ENCODE measurements at places on chromosomes 12 and 14.

DNA sequence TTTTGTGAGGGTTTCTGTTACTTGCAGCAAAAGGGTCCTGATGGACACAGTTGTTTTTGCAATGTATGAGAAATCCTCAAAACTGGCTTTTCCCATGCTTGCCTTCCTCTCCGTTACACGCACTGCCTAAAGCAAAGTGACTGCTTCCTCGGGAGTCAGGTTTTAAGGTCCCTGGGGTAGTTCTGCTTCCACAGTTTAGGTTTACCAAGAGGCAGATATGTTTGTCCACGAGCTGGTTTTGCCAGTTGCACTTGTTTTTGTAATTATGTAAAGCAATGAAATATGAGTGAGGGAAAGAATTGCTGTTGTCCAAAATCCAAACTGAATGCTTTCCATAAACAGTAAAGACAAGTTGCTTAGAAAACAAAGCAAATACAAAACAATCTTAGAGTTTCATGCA, 290.7 kb upstream of the AMIGO2 start:
- DNase-seq = no peak

DNA sequence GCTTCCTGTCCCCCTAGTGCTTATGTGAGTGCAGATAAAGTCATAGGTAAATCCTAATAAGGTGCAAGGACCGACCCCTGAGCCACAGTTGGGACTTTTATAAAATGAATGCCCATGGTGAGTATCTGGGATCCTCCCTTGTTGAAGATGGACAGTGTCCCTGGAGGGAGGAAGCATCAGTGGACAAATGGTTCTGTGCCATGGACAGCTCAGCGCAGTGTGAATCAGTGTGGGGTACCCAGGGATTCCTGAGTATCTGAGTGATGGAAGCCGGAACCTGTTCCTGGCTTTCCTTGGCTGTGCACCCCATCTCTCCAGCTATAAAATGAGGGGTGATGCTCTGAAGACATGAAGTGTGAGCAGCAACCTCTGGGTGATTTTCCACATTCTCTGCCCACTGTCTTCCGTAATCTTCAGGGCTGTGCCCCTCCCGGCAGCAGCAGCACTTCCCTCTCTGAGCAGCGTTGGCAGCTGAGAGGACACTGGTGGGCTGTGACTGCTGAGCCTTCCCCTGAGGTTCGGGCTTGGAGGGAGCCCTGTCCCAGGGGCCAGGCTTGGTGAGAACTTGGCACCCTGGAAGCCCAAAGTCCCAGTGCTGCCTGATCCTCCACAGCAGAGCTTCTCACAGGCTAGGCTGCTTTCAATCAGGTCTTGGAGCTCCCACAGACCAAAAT, 25.0 kb downstream of the VCPKMT start:
- no peak for DNase-seq

DNA sequence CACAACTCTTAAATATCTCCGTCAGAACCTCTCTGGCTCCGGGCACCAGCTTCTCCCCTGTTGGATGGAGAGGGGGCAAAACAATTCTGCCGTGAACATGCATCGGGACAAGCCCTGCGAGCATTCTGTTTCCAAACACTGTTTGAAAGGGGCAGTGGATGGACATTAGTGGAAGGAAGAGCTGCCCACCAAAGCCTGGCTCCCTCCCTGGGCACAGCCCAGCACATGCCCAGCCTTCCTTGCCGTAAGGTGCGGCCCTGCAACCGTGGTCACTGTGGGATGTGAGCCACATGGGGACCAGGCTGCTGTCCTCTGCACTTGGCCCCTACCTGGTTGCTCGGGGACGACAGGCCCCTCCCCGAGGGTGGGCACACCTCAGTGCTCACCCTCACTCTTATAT, 54.0 kb downstream of the TRAFD1 start:
- no peak for DNase-seq

- DNase-seq = no peak
Measured at GRCh38 chr12:131834798-131835615, 6.8 kb downstream of the MMP17 start.

GRCh38 chr14:71734885-71735284, 197.3 kb upstream of the RGS6 start:
- DNase-seq = no peak

- no peak for DNase-seq
Measured at GRCh38 chr12:122413516-122414404, 8.7 kb downstream of the CLIP1 start.

GRCh38 chr14:62409169-62409568, 636.1 kb downstream of the KCNH5 start:
- DNase-seq = no peak

DNA sequence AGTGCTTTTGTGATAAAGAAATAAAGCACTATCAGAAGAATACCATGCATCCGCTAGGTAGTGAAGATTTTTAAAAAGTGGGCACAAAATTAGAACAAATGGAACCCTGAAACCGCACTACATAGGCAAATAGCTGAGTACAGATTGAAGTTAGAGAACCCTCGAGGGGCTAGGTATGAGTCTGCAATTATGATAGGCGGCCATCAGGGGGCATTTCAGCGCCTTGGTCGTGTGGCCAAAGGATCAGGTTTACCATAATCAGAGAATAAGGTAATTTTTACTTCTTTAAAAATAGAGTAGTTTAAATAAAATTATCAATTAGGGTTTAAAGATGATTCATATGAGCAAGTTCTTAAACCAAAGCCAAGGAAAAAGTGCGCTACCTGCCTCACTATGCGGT, 129.8 kb downstream of the TMX1 start:
- DNase-seq = no peak

DNA sequence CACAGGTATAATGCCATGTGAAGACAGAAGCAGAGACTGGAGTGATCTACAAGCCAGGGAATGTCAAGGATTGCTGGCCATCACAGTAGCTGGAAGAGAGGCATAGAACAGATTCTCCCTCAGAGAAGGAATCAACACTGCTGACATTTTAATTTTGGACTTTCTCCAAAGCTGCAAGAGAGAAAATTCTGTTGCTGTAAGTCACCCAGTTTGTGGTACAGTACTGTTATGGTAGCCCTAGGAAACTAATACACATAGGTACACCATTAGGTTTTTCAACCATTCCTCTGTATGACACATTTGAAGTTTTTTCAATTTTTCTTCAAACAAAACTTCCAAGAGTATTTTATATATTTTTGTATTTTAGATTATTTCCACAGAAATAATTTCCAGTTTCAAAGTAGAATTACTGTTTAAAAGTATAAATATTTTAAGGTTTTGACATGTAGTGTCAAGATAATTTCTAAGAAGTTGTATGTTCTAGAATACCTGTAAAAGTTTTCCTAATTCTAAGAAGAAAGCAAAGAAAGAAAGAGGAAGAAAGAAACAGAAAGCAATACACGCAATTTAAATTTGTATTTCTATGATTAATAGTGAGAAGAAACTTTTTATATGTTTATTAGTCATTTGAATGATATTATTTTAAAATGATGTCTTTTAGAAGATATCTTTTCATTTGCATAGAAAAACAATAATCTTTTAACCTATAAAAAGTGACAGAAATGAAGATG, 64.9 kb upstream of the CATSPERB start:
- no peak for DNase-seq

DNA sequence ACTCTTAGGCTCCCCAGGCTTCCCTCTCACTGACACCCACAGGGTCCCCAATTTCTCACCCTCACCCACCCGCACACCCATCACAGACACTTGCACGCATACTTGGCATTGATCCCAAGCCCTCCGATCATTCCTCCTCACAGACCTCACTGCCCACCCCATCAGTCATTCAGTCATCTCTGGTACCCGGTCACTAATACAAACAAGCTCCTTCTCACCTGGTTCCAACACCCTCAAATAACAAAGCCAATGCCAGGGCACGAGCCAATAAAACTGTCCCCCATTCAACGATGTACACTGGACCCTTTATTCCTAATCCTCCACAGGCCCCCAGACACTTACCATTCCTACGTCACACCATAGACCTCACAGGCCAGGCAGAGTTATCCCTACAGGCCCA, 2.3 kb downstream of the ZNF605 start:
- DNase-seq = no peak

GRCh38 chr12:29008786-29009185, 140.3 kb upstream of the FAR2 start:
- DNase-seq = no peak

DNA sequence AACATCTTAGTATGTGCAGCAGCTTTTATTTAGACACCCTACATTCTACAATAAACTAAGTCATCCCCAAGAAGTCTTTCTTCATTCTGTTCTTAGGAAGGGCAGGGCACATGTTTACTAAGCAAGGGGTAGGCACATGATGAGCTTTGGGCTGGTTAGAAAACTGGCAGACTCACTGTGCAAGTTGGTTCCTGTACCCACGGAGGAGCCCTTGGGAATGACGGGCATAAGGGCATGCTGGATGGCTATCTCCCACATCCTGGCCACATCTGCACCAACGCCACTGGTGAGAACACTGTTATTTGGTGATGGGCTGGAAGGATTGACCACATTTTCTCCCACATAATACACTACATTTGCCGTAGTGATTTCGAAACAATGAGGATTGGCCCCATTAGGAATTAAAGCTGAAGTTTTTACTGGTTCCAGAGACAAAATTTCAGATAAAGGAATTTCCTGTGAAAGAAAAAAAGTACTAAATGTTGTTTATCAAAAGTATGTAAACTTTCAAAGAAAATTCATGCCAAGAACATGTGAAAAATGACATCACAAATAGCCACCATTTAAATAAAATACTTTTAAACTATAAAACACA, 297.0 kb downstream of the PRKD1 start:
- DNase-seq = no peak

DNA sequence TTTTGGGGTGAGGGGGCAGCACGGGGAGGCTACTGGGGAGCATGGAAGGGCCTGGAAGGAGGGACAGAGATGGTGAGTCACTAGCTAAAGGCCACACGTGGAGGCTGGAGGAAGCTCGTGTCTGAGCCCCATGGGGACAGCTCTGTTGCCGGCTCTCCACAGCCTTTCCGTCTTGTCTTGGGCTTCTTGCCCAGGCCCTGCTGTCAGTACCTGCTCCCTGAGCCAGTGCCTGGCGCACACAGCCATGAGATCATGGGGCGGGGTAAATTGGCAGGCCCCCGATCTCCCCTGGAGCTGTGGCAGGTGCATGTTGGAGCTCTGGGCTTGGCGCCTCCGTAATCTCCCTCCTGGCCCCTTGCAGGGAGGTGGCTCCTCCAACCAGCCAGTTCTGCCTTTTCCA, 16.1 kb upstream of the KRT80 start:
- DNase-seq = no peak

DNA sequence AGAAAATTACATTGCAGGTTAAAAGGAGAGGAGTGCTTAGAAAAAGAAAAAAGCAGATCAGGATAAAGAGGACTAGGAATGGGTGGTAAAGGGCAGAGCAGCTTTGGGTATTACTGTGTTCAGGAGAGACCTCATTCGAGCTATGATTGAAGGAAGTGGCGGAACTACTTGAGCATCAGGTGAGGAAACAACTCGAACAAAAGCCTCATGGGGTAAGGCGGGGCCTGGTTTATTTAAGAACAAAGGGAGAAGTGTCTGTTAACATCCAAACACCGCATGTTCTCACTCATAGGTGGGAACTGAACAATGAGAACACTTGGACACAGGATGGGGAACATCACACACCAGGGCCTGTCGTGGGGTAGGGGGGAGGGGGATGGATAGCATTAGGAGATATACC, 444.6 kb upstream of the CCDC196 start:
- DNase-seq = no peak
